ENCODE measurements at places on chromosomes 7 and 10. TPM values are rescaled to one million over a fixed set of nuclear protein-coding genes. Genes with fewer than 3 reads are reported as not detected.

The CALCR gene
- polyA plus RNA-seq = 6.7 TPM

- DNase-seq = no peak
Measured at GRCh38 chr10:121079226-121079625, 228.1 kb downstream of the WDR11 start.

The SKIDA1 gene
- polyA plus RNA-seq = 2.3 TPM

DNA sequence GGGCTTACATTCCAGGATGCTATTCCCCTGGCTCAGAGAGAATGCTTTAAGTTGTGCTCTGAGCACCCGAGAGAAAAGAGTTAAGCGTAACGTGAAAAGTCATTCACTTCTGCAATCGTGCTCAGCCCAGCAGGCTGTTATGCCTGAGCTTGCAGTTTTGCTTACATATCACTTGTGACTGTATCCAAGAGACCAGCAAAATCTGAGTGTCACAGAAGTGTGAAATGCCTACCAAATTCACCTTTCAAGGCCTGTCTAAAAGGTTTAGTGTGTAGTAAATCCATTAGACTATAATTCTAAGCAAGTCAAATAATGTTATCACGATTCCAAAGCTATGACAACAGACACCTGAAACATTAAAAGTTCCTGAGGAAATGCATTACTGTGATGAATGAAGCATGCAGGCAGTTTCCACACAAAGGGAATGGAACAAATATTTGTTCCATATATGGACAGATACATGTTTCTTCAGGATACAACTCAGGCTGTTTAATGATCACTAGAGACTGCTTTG, 20.1 kb downstream of the ITGB1 start:
- no peak for DNase-seq

DNA sequence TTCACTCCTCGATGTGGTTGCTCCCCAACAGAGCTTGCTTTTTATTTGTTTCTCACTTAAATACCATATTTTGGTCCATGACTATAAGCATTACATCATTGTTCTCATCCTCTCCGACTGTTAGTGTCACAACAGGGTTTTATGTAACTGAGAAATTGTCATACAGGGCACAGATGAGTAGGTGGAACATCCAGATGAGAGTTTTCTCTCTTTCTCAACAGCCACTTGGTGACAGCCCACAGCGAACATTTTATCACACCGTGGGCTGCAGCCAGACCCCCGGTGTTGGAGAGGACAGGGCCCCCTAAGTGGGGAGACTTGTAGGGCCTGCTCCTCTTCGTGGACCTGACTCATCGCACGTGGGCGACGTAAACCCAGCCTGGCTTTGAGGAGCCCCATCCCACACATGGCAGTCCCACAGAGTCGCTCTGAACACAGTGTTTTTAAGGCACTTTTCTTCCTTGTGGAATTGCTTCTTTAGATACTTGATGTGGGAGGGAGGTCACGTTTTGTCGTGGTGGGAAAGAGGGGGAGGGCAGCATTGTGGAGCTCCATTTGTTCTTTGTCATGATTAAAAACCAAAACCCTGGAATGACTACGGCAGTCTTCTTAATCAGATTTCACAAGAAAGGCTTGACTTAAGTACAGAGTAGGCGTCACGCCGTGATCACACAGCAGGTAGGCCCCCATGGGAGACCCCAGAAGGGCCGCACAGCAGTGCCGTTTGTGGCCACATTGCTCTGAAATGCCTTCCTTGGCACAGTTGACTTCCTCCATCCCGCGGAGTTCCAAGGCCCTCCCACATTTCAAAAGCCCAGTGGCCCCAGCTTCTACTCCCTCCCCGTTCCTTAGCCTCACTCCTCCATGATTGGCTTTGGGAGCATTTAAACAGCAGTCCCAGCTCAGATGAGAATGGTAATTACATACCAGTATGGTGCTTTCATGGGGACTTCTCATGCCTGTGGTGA, 220.6 kb downstream of the CCDC3 start:
- DNase-seq = no peak

GRCh38 chr10:71697938-71698709, 21.5 kb downstream of the C10orf105 start:
- no peak for DNase-seq

DNA sequence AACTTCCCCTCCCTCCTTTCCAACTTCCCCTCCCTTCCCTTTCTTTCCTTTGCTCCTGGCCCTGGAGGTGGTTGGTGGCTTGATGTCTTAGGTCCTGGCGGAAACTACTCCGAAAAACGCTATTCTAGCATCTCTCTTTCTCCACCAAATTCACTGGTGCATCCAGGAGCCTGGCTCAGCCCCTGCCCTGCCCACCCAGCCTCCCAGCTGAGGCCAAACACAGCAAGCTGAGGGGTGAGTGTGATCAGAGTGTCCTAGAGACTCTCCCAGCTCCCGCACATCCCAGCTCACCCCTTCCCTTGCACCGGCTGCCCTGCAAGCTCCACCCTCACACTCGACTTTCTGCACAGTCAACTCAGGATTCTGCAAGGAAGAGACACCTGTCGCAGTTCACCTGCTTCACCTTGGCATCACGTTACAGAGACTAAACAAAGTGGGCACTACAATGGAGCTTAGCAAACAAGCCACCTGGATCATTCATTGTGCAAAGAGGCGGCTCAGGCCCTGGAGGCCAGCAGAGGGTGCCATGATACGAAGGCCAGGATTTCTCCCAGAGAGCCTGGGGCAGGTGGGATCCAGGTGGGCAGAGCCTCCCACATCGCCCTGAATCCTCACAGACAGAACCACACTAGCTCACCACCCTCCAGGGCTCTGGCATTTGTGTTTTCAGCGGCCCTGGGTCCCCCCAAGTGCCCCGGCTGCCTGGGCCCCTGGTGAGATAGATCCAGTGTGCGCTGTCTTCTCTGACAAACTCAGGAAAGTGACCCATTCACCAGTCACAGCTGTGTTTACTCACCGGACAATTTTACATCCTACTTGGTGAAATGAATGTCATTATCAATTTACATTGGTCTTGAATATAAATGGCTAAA, 169.6 kb downstream of the TCERG1L start:
- no peak for DNase-seq

All from muscle of back (tissue), 13 donors.